SJCRH30 (cell line): ENCODE measurements at places on chromosomes 16 and 17. TPM values are rescaled to one million over a fixed set of nuclear protein-coding genes. Genes with fewer than 3 reads are reported as not detected.

CCL7 gene
- not detected in 2 replicates for total RNA-seq

IRX6 gene
- total RNA-seq: 18.1 and 18.6 TPM in 2 replicates

CACNG1 gene
- 0.12 TPM in 1 of 2 replicates, not detected in the other for total RNA-seq

DNA sequence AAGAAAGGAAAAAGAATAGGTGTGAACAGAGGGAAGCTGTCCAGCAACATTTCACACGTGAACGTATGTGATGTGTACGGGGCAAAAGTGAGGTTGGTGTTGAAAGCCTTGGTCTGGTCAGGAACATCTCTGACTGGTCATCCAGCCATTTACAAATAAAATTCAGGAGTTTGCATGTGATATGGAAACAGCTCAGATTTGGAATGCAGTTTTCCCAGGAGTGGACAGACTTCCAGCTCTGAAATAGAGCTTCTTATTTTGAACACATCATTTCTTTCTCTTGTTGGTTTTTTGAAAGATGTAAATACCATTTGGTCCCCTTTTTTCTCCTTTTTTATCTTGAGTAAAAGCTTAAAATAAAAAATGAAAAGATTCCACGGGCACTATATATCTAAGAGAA, 566.2 kb upstream of the ZFHX3 start:
- peaks cover 20% of the 10 kb centered on the region for H3K4me1 ChIP-seq
- no peak overlapping the region for H3K27ac ChIP-seq
- no peak overlapping the region for H3K4me3 ChIP-seq
- no peak for DNase-seq

- peaks cover 15% of the 10 kb centered on the region for H3K4me1 ChIP-seq
- no peak overlapping the region for H3K27ac ChIP-seq
- H3K27me3 ChIP-seq: no peaks in the 10 kb centered on the region
- DNase-seq: no peak
- no peaks in the 10 kb centered on the region for H3K36me3 ChIP-seq
Observed at GRCh38 chr16:85395913-85396878, 216.9 kb upstream of the GSE1 start.

DNA sequence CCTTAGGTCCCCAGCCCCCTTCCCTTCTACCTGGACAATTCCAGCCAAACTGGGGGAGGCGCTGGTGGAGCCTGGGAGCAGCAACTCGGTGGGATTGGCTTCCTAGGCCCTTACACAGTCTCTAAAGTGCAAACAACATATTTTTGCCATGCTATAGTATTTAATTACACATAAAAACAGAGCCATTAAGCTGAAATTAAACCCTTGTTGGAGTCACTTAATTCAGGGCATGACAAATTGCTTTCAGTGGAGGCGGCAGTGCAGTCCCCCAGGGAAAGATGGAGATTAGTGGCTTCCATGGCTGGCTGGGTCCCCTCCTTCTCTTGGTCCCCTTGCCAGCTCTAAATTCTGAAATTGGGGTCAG, 17.3 kb downstream of the IGFBP4 start:
- H3K4me1 ChIP-seq: peaks cover 28% of the 10 kb centered on the region
- H3K27ac ChIP-seq: peak overlapping the region; percentile 41
- H3K36me3 ChIP-seq: no peaks in the 10 kb centered on the region
- no peak overlapping the region for H3K4me3 ChIP-seq

DNA sequence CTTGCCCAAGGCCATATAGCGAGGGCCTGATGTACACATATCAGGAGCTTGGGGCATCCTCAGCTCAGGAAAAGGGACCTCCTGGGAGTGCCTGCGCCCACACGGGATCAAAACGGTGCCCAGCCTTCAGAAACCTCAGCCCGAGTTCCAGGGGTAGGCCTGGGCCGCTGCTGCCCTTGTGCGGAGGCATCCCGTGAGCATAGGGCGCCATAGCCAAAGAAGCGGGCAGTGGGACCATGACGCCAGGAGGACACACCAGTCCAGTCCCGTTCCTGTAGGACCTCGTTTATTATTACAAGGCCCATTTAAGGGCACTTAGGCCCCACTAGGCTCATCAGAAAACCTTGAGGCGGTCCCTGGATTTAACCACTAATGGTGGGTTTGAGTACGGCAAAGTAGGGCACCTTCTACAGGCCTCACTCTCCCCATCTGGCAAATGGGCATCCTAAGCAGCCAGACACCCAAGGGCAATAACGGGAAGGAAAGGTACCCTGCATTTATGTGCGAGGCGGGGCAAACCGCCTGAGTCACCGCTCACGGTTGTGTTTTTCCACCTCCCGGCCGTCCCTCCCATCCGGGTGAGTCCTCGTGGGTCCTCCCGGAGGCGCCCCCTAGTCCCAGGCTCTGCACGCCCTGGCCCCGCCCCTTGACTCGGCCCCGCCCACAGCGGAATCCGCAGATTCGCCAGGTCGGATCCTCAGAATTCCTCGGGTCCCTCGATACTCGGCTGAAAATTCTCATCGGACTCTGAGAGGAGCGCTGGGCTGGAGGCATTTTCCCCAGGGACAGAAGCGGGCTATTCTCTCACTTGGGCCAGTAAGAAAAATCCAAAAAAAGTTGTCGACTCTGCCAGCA, 726 bp upstream of the SETD1A start:
- H3K4me3 ChIP-seq: peak overlapping the region; percentile 99
- peaks cover 28% of the 10 kb centered on the region for H3K36me3 ChIP-seq
- no peaks in the 10 kb centered on the region for H3K27me3 ChIP-seq
- peak overlapping the region; percentile 98 for H3K27ac ChIP-seq
- DNase-seq: peak; percentile 88
- H3K4me1 ChIP-seq: peaks cover 2% of the 10 kb centered on the region; the same call in 1 of the 2 replicates

- no peaks in the 10 kb centered on the region for H3K4me1 ChIP-seq
- H3K36me3 ChIP-seq: no peaks in the 10 kb centered on the region
- H3K4me3 ChIP-seq: no peak overlapping the region
- H3K27ac ChIP-seq: no peak overlapping the region
- H3K27me3 ChIP-seq: no peaks in the 10 kb centered on the region
Observed at GRCh38 chr17:65000798-65001197, 55.7 kb downstream of the GNA13 start.
